ENCODE measurements at places on chromosomes 7 and 10.

DNA sequence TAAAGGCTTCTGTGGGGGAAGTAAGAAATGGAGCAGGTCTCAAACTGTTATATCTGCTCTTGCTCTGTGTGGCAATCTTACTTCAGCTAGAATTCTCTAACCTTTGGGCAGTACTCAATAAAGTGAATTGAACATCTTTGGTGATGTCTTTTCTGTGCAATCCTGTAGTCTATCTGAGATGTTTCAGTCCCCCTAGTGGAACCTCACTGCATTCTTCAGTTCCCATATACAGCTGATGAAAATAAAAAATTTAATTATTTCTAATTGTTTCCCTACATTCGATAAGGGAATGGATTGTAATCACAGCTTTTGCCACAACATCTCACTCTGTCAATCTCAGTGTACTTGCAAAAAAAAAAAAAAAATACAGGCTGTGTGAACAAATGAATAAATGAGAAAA lies 522.6 kb downstream of the DNAJB9 start:
- no peaks in the 10 kb centered on the region for H3K4me1 ChIP-seq
- no peak overlapping the region for H3K27ac ChIP-seq
- no peak for DNase-seq
- no peaks in the 10 kb centered on the region for H3K36me3 ChIP-seq
- H3K27me3 ChIP-seq: no peaks in the 10 kb centered on the region
- no peak overlapping the region for H3K4me3 ChIP-seq

DNA sequence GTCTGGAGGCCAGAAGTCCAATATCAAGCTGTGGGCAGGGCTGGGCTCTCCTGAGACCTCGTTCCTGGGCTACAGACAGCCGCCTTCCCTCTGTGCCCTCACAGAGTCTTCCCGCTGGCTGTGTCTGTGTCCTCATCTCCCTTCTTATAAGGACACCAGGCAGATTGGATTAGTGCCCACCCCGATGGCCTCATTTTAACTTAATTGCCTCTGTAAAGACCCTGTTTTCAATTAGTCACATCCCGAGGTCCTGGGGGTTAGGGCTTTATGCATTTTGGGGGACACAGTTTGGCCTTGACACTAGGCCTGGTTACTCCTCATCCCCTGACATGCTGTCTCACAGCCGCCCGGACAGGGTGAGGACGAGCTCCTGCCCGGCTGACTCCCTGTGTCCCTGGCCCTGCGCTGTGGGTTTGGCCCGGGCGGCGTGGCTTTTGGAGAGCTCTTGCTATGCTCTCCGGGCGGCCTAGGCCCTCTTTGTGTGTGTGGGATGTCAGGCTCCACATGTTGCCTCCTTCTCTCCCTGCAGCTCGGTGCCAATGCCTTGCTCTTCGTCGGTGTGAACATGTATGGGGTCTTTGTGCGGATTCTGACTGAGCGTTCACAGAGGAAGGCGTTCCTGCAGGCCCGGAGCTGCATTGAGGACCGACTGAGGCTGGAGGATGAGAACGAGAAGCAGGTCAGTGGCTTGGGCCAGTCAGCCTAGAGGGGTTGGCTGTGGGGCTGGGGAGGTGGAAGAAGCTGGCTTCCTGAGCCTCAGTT lies 18.2 kb downstream of the ADCY1 start:
- no peak overlapping the region for H3K27ac ChIP-seq
- H3K4me1 ChIP-seq: no peaks in the 10 kb centered on the region
- H3K36me3 ChIP-seq: no peaks in the 10 kb centered on the region
- no peak overlapping the region for H3K4me3 ChIP-seq

GRCh38 chr10:6167456-6167855 lies 35.3 kb upstream of the PFKFB3 start:
- no peaks in the 10 kb centered on the region for H3K4me1 ChIP-seq
- DNase-seq: no peak
- no peaks in the 10 kb centered on the region for H3K27me3 ChIP-seq
- no peak overlapping the region for H3K27ac ChIP-seq

GRCh38 chr7:44469461-44470134 lies 20.9 kb downstream of the NUDCD3 start:
- no peaks in the 10 kb centered on the region for H3K36me3 ChIP-seq
- no peaks in the 10 kb centered on the region for H3K4me1 ChIP-seq
- no peaks in the 10 kb centered on the region for H3K27me3 ChIP-seq
- H3K4me3 ChIP-seq: no peak overlapping the region

DNA sequence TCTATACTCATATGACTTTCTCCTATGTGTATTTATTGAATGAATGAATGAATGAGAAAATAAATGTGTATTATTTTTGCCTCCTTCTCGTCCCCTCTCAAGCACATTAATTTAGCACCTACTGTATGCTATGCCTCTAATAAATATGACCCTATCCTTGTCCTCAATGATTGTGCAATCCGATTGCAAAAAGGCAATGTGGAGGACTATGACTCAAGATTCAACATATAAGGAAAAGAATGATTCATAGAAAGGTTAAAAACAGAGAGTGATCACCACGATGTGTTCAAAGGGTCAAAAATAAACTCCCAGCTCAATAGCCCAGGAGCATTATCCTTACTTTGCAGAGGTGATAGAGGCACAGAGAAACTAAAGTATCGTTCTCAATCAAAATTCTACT lies 322.8 kb upstream of the SORCS1 start:
- H3K4me1 ChIP-seq: no peaks in the 10 kb centered on the region
- no peak for DNase-seq
- H3K27me3 ChIP-seq: no peaks in the 10 kb centered on the region

GRCh38 chr7:97576043-97576442 lies 155.8 kb upstream of the TAC1 start:
- no peak for DNase-seq
- no peaks in the 10 kb centered on the region for H3K4me1 ChIP-seq
- no peaks in the 10 kb centered on the region for H3K27me3 ChIP-seq
- H3K27ac ChIP-seq: no peak overlapping the region
- H3K36me3 ChIP-seq: no peaks in the 10 kb centered on the region

GRCh38 chr7:158588878-158589442 lies 1.3 kb upstream of the PTPRN2 start:
- H3K4me1 ChIP-seq: peaks cover 9% of the 10 kb centered on the region
- no peak for DNase-seq
- H3K36me3 ChIP-seq: no peaks in the 10 kb centered on the region
- H3K4me3 ChIP-seq: no peak overlapping the region
- peaks cover 9% of the 10 kb centered on the region for H3K27me3 ChIP-seq
- H3K27ac ChIP-seq: no peak overlapping the region

- H3K36me3 ChIP-seq: no peaks in the 10 kb centered on the region
- no peaks in the 10 kb centered on the region for H3K4me1 ChIP-seq
- no peak overlapping the region for H3K4me3 ChIP-seq
- H3K27me3 ChIP-seq: no peaks in the 10 kb centered on the region
These were observed 59.8 kb downstream of the GRID1 start for GRCh38 chr10:86306628-86307278.

DNA sequence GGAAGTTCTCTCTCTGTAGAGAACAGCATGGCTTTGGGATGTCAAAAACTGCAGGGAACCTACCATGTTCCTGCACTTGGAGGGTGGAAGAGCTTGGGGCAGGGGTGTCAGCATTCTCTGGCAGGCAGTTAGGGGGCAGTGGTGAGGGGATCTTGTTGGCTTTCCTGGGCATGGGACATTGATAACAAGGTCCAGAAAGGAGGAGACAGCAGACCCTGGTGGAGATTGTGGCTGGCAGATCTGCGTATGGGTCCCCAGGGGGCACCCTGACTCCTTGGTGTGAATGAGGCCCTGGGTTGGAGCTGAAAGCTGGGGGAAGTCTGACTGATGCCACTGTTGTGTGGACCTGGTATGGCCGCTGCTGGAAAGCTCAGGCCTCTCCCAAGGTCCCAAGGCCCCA lies 22.9 kb upstream of the CAMK2B start:
- no peak for DNase-seq
- no peak overlapping the region for H3K27ac ChIP-seq
- no peaks in the 10 kb centered on the region for H3K4me1 ChIP-seq
- no peak overlapping the region for H3K4me3 ChIP-seq

GRCh38 chr10:112711366-112711765 lies 238.7 kb upstream of the TCF7L2 start:
- no peak overlapping the region for H3K4me3 ChIP-seq
- no peaks in the 10 kb centered on the region for H3K27me3 ChIP-seq
- no peak for DNase-seq
- no peaks in the 10 kb centered on the region for H3K4me1 ChIP-seq
- H3K36me3 ChIP-seq: no peaks in the 10 kb centered on the region

DNA sequence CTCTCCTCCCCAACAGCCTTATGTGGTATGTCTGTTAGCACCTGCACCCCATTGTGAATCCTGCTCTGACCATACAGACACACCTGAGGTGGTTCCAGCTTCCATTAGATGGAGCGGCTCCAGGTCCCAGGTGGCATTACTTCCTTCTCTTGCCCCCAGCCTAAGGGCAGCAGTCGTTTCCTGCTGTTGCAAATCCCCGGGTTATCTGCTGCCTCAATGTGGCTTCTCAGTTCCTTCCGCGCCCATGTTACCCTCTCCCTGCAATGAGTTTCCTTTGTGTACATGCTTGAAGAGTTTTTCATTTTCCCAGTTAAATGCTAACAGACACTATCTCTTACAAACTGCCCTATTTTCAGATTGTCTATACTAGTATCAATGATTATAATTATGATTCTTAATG lies 62.8 kb upstream of the PRKCQ start:
- no peaks in the 10 kb centered on the region for H3K36me3 ChIP-seq
- no peaks in the 10 kb centered on the region for H3K4me1 ChIP-seq
- H3K27ac ChIP-seq: no peak overlapping the region
- no peak overlapping the region for H3K4me3 ChIP-seq
- H3K27me3 ChIP-seq: no peaks in the 10 kb centered on the region
- DNase-seq: no peak

GRCh38 chr10:110600487-110601101 lies 33.1 kb downstream of the SMC3 start:
- H3K27me3 ChIP-seq: no peaks in the 10 kb centered on the region
- H3K27ac ChIP-seq: no peak overlapping the region
- peaks cover 17% of the 10 kb centered on the region for H3K36me3 ChIP-seq
- H3K4me3 ChIP-seq: no peak overlapping the region

- H3K27ac ChIP-seq: no peak overlapping the region
- H3K4me1 ChIP-seq: no peaks in the 10 kb centered on the region
- no peaks in the 10 kb centered on the region for H3K36me3 ChIP-seq
- DNase-seq: no peak
- no peaks in the 10 kb centered on the region for H3K27me3 ChIP-seq
These were observed 102.7 kb downstream of the GPR37 start for GRCh38 chr7:124662937-124663336.

DNA sequence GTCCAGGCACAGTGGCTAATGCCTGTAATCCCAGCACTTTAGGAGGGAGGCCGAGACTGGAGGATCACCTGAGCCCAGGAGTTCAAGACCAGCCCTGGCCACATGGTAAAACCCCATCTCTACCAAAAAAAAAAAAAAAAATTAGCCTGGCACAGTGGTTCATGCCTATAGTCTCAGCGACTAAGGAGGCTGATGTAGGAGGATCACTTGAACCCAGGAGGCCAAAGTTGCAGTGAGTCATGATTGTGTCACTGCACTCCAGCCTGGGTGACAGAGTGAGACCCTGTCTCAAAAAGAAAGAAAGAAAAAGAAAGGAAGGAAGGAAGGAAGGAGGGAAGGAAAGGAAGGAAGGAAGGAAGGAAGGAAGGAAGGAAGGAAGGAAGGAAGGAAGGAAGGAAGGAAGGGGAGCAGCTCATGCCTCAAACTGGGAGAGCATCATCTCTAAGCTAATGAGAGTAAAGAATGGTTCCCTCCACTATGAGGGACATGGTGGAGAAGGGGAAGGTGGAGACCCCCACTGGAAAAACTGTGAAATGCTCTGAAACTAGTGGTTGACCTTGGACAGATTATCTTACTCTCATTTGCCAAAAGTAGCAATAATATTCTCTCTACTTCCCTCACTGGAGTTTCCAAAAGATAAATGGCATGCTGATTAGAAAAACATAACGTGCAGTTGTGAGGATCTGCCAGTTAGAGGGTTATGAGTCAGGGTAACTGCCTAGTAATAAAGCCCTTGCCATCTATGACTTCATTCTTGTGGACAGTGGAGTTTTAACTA lies 16.8 kb downstream of the GIMAP5 start:
- H3K36me3 ChIP-seq: no peaks in the 10 kb centered on the region
- peak overlapping the region; percentile 11 for H3K27ac ChIP-seq
- no peak overlapping the region for H3K4me3 ChIP-seq
- no peaks in the 10 kb centered on the region for H3K27me3 ChIP-seq
- H3K4me1 ChIP-seq: no peaks in the 10 kb centered on the region

DNA sequence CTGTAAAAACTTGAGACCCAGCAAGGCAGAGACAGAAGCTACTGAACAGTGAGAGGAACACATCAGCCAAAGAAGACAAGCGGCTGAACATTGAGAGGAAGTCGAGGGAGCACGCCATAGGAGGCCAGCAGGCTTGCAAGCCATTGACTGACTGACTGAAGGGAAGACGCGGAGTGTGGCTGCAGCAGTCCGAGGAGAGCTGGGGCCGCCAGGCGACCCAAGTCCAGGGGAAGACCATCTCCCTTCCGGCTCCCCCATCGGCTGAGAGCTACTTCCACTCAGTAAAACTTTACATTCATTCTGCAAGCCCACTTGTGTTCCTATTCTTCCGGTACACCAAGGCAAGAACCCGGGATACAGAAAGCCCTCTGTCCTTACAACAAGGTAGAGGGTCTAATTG lies 167.3 kb upstream of the MBL2 start:
- DNase-seq: no peak
- no peaks in the 10 kb centered on the region for H3K27me3 ChIP-seq
- no peaks in the 10 kb centered on the region for H3K4me1 ChIP-seq
- no peak overlapping the region for H3K27ac ChIP-seq
- no peak overlapping the region for H3K4me3 ChIP-seq

DNA sequence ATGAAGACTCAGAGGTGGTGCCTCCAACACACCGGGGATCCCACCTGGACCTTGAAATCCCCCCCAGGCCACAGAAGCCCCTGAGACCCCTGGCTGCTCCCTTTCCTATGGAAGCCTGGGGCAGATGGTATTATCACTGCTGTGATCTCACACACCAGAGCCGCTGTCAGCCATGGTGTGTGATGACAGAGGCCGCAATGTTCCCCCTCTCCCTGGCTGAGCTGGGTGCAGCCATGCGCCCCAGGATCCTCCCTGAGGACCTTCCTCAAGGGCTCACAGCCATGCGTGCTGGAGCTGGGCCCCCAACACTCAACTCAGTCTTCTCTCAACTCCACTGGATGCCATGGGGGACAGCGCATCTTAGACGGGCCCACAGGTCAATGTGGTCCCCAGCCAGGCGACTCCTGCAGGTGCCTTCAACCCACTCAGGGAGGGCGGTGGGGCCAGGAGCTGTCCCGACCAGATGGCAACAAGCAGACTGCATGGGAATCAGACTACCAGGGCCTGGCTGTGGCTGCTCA lies 44.9 kb downstream of the VIPR2 start:
- no peak overlapping the region for H3K4me3 ChIP-seq
- H3K4me1 ChIP-seq: no peaks in the 10 kb centered on the region
- H3K27me3 ChIP-seq: no peaks in the 10 kb centered on the region
- DNase-seq: no peak
- H3K27ac ChIP-seq: no peak overlapping the region

DNA sequence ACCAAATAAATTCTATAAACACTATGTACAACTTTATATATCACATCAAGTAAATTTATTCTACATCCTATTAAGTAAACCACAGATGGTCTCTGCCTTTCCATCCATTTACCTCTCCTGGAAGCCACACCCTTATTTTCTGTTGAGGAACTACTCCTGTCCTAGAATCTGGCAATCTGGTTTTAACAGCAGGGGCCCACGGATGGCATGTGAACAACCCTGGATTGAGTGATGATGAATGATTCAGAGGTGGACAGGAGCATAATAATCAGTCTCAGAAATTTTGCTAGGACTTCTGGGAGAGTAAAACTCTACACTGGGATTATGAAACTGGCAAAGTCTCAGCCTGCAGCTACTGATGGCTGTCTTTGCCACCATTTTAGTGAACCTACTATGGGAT lies 54.1 kb downstream of the CDK6 start:
- no peaks in the 10 kb centered on the region for H3K36me3 ChIP-seq
- H3K27me3 ChIP-seq: no peaks in the 10 kb centered on the region
- H3K4me3 ChIP-seq: no peak overlapping the region
- peaks cover 7% of the 10 kb centered on the region for H3K4me1 ChIP-seq

All from colonic mucosa (tissue), 4 donors.